ENCODE measurements at places on chromosomes 11 and 22. TPM values are rescaled to one million over a fixed set of nuclear protein-coding genes. Genes with fewer than 3 reads are reported as not detected.

The ATM gene
- polyA plus RNA-seq: 19.3 TPM

DNA sequence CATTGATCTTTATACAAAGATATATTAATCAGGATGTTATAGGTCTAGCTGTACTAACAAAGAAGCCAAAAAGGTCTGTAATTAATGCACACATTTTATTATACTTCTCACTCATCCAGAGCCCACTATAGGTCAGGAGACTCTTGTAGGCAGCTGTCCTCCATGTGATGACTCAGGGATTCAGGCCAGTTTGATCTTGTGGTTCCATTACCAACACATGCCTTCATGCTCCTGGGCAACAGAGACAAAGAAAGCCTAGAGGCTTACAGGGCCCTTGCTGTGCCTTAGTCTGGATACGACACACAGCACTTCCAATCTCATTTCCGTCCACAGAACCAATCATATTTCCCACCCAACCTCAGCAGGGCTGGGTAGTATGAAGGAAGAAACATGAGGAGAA is 150.3 kb upstream of the NCAM1 start:
- DNase-seq: no peak

DNA sequence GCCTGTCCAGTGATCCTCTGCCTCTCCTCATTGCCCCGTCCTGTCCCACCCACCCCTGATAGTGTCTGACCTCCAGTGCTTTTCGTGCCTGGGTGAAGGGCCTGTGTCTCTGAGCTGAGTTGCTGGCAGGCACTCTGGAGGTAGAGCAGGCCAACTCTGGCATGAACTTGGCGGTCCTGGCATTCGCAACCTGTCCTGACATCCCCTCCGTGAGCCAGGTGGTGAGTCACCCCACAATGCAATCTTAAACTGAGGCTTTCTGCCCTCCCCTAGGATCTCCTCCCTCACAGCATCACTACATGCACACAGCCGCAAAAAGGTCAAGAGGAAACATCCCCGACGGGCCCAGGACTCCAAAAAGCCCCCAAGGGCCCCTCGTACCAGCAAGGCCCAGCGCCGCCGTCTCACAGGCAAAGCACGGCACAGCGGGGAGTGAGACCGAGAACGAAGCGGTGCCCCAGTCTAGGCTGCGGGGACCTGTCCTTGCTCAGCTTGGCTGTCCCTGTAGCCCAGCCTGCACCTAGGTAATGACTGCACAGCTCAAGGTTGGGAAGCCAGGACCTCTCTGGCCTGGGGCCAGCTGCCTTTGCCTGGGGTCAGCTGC is 4.9 kb downstream of the NOL12 start:
- DNase-seq: no peak

DNA sequence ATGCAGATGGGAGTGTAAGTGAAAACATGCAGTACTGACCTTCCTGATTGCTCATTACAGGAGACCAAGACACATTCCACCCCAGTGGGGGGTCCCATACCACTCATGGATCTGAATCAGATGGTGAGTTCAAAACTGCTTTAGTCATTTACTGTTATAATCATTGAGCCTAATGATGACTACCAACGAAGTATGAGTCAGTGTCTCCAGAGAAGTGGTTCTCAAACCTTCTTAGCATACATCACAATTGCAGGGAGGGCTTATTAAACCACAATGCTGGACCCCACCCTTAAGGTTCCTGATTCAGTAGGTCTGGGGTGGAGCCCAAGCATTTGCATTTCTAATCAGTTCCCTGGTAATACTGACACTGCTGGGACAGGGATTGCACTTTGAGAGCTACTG is 75.8 kb downstream of the CD44 start:
- no peak for DNase-seq

The B4GALNT4 gene
- polyA plus RNA-seq: 6.8 TPM

DNA sequence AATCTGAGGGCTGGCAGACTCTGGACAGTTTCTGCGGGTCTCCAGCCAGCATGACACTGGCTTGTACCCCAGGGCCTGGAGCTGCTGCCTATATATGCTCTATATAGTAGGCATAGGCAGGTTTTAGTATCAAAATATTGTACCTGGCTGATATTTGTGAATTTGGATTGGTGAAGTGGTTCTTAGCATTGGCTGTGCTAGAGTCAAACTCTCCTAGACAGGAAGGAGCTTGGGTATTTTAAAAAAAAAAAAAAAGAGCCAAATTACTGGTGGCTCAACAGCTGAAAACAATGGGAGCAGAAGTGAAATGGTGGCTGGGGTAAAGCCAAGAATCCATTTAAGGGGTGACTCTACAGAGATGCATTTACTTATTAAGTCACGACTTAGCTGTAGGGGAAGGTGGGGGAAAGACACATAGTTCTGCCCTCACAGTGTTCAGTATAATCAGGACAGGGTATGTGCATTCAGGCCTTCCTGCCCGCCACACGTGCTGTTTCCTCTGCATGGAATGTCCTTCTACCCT is 11.0 kb upstream of the MTFP1 start:
- no peak for DNase-seq

All from pancreas (tissue), 10 donors.